Neural crest cell (in vitro differentiated cells): ENCODE measurements at places on chromosomes 1 and 21. TPM values are rescaled to one million over a fixed set of nuclear protein-coding genes. Genes with fewer than 3 reads are reported as not detected.
A peak's percentile ranks its signal among the peaks of the same experiment; 100 is the strongest.

The OPN3 gene
- total RNA-seq, result 31.2 and 32.1 TPM in 2 replicates

The MFSD2A gene
- 20.9 and 23.8 TPM in 2 replicates for total RNA-seq

The LEFTY2 gene
- not detected in 2 replicates for total RNA-seq

DNA sequence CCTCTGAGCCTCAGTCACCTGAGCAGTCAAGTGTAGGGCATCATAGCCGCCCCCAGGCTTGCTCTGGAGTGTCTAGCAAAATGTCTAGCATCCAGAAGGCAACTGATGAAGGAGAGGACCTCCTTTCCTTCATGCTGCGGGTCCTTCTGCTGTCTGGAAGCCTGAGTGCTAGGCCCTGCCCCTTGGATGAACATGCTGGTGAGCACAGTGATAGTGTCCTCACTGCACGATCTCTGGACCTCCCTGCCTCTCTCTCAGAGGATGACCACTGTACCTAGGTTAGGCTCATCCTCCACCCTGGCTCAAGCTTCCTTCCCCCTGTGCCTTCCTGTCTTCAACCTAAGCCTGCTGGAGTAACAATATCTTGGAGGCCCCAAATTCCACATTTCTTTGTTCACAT, 128.6 kb downstream of the TENT5C start:
- H3K4me3 ChIP-seq, result no peak overlapping the region
- peaks cover 3% of the 10 kb centered on the region for H3K27me3 ChIP-seq
- no peaks in the 10 kb centered on the region for H3K36me3 ChIP-seq
- DNase-seq, result no peak
- peak overlapping the region; percentile 79 for H3K27ac ChIP-seq

DNA sequence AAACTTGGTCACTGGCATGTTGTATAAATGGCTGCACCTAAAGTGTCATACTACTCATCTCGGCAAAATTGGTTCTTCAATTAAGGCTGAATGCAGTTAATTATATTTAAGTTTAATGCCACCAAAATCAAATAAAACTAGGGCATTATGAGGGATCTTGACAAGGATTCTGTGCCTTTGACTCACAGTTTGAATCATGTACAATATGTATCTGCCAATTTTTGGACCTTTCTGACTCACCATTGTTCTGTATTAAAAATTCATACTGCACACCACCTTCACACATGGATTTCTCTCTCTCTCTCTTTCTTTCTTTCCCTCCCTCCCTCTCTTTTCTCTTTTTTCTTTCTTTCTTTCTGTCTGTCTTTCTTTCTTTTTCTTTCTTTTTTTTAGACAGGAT, 14.1 kb upstream of the STXBP3 start:
- H3K36me3 ChIP-seq, result no peaks in the 10 kb centered on the region
- no peak for DNase-seq
- H3K27me3 ChIP-seq, result peaks cover 5% of the 10 kb centered on the region
- no peaks in the 10 kb centered on the region for H3K4me1 ChIP-seq

- no peaks in the 10 kb centered on the region for H3K36me3 ChIP-seq
- H3K4me1 ChIP-seq, result peaks cover 21% of the 10 kb centered on the region
- H3K27me3 ChIP-seq, result peaks cover 64% of the 10 kb centered on the region
- no peak overlapping the region for H3K27ac ChIP-seq
- H3K4me3 ChIP-seq, result peak overlapping the region; percentile 87
Observed at GRCh38 chr1:29239142-29239541, 2.8 kb downstream of the PTPRU start.

- no peaks in the 10 kb centered on the region for H3K4me1 ChIP-seq
- no peaks in the 10 kb centered on the region for H3K36me3 ChIP-seq
- H3K27me3 ChIP-seq, result peaks cover 6% of the 10 kb centered on the region
Observed at GRCh38 chr1:209509039-209509438, 74.5 kb upstream of the CAMK1G start.

DNA sequence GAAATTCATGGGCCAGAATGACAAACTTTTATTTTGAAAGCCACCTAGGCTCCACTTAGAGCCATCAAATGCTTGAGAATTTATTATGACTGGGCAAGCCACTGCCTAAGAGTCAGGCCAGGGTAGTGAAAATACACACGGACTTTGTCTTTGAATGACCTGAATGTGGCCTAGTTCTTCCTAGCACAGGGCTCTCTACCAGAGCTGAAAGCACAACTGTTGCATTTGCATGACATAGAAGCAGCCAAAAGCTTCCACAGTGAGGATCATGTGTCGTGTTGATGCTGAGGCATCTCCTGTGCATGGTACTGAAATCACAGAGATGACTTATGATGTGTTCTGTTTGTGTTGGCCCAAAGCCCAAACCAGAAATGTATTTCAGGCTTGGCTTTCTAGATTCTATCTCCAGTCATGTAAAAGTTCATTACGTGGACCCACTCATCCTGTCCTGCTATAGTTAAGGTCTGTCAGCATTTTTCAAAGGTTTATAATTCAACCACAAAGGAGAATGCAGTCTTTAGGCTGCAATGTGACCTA, 164.0 kb upstream of the UBE2U start:
- no peaks in the 10 kb centered on the region for H3K27me3 ChIP-seq
- DNase-seq, result no peak
- H3K36me3 ChIP-seq, result peaks cover 3% of the 10 kb centered on the region
- peaks cover 45% of the 10 kb centered on the region for H3K4me1 ChIP-seq
- H3K27ac ChIP-seq, result no peak overlapping the region
- no peak overlapping the region for H3K4me3 ChIP-seq

GRCh38 chr1:71031426-71031825, 16.2 kb downstream of the PTGER3 start:
- DNase-seq, result no peak
- H3K36me3 ChIP-seq, result no peaks in the 10 kb centered on the region
- H3K27me3 ChIP-seq, result peaks cover 19% of the 10 kb centered on the region
- no peaks in the 10 kb centered on the region for H3K4me1 ChIP-seq
- H3K27ac ChIP-seq, result no peak overlapping the region

- no peak overlapping the region for H3K4me3 ChIP-seq
- H3K4me1 ChIP-seq, result no peaks in the 10 kb centered on the region
- H3K27me3 ChIP-seq, result peaks cover 67% of the 10 kb centered on the region
- no peak overlapping the region for H3K27ac ChIP-seq
- no peaks in the 10 kb centered on the region for H3K36me3 ChIP-seq
Observed at GRCh38 chr1:152003846-152004442, 10.3 kb upstream of the S100A10 start.
